ENCODE measurements at places on chromosomes 3 and 15.

DNA sequence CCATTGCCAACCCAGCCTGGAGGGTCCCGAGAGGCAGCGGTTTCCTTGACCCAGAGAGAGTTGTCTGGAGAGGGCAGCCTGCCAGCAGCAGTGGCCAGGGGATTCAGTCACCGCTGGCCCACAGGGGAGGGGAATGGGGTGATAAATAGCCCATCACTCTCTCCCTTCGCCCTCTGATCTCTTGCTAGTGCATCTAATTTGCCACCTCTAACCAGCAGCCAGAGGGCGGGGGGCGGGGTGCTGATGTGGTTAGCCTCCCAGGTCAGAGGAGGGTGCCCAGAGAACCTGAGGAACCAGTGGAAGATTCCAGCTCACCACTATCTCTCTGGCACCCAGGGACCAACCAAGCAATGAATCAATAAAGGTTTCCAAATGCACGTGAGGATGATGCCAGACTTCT is 35.1 kb upstream of the SLC6A11 start:
- DNase-seq = no peak

DNA sequence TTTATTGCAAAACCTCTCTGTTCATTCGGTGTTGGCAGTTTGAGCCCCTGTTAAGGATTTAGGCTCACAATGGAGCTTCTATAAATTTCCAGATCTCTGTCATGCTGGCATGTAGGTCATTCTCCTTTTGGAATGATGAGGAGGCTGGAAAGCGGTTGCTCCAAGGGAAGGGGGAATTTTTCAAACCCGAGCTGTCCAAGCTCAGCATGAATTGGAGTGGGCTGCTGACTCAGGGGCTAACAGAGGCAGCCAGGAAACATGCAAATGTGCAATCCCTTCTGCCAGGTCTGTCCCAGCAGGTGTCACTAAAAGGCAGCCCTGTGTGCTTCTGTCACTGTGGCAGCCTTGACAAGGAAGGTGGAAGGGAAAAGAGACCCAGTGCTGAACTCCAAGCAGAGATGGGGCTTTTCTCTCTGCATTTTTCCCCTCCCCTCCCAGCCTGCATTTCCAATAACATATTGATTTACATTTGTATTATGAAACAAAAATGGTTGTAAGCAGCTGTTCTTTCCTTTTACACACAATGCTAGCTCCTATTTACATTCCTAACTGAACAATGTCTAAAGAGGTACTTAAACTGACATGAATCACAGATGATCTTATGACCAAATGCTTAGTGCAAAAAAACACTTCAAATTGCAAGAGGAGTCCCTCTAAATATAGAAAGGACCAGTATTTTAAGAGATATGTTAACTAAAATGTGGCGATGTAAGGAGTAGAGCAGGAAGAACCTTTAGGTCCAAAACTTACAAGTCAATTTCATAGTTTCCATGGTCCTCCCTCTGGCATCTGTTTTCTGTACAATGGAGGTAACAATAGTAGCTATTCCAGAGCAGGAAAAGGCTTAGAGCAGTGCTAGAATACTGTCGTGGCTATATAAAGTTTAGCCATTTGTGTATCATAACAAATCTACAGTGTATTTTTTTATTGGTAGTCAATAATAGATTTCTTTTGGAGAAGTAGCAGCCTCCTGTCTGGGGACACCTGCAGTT is 84.5 kb upstream of the ATP10A start:
- no peak for DNase-seq

- no peak for DNase-seq
These were observed 162.5 kb downstream of the CADPS start for GRCh38 chr3:62712746-62713145.

- DNase-seq = no peak
These were observed 152.7 kb downstream of the POLR2M start for GRCh38 chr15:57859130-57859685.

DNA sequence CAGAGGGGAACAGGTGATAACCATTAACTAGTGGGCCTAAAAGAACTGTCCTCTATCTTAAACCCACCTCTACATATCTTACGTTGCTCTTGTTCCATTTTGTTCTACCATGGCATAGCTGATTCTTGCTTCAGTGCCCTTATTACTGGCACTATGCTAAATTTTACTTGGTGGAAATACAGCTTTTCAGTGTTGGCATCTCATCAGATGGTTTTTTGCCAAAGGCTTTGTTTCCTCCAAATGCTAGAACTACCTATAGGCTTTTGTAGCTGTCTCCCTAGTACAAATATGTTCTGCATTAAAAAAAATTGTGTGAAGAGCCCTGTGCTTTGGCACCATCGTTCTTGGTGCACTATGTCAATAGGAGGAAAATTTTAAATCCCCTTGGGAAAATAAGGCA is 145.0 kb upstream of the ZBTB20 start:
- DNase-seq = no peak

DNA sequence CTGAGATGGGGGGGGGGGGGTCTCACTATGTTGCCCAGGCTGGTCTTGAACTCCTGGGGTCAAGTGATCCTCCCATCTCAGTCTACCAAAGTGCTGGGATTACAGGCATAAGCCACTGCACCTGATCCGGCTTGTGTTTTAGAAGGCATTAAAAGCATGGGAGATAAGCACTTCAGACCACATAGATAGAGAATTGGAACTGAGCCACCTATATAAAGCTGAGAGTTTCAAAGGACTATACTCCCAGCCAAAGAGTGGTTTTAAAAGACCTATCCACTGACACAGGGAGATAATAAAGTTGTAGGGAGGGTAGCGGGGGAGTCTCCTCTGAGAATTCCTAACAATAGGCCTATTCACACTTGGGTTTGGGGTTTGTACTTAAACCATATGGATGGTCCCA is 34.8 kb downstream of the DENND4A start:
- no peak for DNase-seq

DNA sequence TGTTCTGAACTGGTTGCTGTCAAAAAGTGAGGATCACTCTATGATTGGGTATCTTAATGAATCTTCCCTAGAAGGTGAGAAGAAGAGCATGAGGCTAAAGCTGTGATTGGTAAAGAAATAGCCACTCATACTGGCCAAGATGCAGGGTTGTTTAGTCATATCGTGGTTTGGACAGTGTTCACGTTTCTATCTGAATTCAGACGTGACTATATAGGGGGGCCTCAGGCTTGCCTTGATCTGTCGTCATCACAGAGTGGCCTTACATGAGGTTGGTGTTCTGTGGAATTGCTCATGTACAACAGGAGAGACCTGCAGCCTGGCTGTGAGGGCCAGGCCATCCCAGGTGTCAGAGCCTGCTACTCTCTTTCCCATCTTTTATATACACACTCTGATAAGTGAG is 12.4 kb downstream of the RTP2 start:
- no peak for DNase-seq

DNA sequence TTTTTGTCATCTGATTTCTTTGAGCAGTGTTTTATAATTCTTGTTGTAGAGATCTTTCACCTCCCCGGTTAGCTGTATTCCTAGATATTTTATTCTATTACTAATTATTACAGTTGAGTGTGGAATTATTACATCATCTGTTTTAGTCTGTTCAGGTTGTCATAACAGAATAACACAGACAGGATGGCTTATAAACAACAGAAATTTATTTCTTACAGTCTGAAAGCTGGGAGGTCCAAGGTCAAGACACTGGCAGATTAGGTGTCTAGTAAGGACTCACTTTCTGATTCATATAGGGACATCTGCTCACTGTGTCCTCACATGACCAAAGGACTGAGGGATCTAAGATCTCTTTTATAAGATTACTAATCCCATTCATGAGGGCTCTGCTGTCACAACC is 121.3 kb upstream of the THBS1 start:
- DNase-seq = no peak

DNA sequence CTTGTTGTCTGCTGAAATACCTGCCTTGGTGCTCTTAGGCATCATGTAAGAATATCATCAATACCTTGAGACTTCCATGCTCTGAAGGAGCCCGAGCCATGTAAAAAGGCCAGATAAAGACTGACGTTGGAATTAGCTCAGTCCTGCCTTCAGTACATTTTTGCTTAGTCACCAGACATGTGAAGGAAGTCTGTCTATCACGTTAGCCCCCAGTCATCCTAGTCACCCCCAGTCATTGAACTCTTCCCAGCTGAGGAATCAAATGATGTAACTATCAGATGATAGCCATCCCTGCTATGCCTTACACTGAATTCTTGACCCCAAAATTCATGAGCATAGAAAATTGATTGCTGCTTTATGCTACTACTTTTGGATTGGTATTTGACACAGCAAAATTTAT is 351.2 kb upstream of the SGO1 start:
- no peak for DNase-seq

- DNase-seq = no peak
These were observed 112.9 kb downstream of the CNTN4 start for GRCh38 chr3:2211568-2211967.

Data from prostate gland (tissue), 2 donors.